GM04504 (cell line): ENCODE measurements at places on chromosomes 16 and 17.

- DNase-seq = no peak
These were observed 373.3 kb downstream of the SLC39A11 start for GRCh38 chr17:72719206-72719577.

- DNase-seq = no peak
These were observed 618.4 kb upstream of the SOX9 start for GRCh38 chr17:71502443-71502842.

DNA sequence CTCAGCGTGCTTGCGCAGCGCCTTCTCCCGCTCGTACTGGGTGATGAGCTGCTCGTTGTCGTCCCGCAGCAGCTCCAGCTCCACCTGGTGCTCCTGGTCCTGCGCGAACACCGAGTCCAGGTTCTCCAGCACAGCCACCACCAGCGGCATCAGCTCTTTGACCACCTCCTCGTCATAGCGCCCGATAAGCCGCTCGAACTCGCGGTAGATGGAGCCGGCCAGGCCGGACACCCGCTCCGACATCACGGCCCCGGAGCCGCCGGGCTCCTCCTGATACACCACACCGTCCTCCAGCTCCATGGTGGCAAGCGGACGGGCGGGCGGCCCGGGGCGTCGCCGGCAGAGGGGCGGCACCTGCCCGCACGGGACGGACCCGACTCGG lies 320 bp downstream of the SPAG9 start:
- peak; percentile 9 for DNase-seq

DNA sequence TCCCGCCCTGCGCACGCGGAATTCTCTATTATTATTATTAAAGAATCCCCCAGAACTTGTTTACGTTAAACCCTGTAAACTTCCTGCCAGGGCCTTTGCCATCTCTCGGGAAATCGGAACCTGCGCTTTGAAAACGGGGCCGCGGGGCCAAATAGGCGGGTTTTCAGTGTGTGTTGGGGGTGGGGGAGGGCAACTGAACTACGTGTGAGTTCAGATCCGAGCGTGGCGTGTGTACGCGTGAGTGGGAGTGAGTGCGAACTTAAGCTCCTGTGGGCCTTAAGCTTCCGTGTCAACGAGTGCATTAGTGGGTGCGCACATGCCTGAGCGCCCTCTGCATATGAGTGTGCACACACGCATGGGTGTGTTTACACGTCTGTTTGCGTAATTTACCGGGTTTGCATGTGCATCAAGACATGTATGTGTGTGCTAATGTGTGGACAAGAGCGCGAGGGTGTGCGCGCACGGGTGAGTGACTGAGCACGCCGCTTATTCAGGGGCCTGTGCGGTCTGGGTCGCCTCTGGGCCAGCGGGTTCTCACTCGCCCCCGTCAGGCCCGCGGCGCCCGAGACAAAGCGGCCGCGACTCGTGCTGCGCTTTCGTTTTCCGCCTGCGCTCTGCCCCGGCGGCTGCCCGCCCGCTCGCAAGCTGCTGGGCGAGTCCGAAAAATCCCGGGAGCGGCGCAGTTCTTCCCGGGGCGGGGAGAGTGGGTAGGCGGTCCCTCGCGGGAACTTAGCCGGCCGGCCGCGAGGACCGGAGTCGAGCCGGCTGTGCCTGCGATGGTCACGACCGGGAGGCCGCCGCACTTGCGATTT lies 1.2 kb upstream of the FOXF1 start:
- no peak for DNase-seq

DNA sequence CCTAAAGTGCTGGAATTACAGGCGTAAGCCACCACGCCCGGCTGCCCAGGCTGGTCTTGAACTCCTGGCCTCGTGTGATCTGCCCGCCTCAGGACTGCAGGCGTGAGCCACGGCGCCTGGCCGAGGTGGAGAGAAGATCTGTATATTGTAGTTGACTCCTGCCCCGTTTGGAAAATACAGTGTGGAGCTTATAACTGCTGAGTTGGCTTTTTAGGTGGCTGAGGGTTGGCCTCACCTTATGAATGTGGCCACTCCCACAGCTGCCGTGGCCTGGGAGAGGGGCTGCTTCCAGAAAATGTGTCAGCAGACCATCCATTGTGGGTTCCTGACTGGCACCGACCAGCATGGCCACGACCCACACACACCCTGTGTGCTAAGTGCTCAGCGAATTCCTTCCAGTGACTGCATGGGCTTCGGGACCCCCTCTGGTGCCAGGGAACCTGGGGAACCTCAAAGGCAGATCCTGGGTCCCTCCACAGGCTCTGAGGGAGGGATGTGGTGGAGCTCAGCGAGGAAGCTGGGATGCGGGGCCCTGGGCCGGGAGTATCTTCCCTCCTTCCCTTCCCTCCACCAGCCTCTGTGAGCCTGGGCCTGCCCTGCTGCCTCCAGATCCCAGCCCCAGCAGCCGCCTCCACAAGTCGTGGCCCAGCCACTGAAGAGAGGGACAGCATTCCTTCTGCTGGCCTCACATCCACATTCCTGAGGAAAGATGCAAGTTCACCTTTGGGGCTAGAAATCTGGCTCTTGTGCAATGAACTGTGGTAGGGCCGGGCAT lies 10.9 kb upstream of the RAB11FIP3 start:
- DNase-seq = no peak

- no peak for DNase-seq
These were observed 5.2 kb downstream of the EPN2 start for GRCh38 chr17:19242323-19242722.

DNA sequence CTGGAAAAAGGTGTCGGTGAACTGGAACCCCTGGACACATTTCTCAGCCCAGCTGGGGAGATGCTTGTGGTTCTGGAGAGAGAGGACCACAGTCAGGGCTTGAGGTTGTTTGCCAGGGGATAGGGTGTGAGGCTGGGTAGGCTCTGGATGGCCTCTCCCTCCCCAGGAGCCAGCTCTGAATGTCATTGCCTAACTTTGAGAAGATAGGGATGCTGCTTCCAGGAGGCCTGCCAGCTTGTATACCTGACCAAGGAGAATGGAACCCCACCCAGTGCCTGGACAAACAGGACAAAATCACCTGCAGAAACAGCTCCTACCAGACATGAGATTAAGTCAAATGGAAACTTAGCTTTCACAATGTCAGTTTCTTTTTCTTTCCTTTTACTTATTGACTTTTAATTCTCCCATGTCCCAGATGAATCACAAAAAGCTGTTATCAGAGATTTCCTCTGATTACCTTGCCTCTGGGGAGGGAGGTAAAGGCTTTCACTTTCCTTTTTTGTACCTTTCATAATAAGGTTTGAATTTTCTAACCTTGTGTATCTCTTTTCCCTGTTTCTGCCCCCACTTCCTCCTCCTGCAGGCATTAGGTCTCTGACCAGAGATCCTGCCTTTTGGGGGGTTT lies 29.8 kb upstream of the PLLP start:
- DNase-seq = no peak

DNA sequence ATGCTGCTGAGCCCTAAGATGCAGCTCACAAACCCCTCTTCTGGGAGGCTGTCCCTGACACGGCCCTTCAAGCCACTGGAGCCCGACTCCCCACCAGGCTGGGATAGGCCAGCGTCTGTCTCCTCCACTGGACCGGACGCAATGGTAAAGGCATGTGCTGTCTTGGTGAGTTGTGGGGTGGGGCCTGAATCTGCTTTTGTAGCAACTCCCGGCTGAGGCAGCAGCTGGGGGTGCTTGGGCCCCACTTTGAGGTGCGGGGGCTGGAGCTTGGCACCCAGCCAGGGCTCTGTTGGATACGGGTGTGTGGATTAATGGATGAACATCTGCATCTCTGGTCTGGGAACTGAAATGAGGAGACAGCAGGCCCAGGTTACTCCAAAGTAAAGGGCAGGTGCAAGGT lies 3.5 kb upstream of the NLRC3 start:
- DNase-seq = peak; percentile 7

DNA sequence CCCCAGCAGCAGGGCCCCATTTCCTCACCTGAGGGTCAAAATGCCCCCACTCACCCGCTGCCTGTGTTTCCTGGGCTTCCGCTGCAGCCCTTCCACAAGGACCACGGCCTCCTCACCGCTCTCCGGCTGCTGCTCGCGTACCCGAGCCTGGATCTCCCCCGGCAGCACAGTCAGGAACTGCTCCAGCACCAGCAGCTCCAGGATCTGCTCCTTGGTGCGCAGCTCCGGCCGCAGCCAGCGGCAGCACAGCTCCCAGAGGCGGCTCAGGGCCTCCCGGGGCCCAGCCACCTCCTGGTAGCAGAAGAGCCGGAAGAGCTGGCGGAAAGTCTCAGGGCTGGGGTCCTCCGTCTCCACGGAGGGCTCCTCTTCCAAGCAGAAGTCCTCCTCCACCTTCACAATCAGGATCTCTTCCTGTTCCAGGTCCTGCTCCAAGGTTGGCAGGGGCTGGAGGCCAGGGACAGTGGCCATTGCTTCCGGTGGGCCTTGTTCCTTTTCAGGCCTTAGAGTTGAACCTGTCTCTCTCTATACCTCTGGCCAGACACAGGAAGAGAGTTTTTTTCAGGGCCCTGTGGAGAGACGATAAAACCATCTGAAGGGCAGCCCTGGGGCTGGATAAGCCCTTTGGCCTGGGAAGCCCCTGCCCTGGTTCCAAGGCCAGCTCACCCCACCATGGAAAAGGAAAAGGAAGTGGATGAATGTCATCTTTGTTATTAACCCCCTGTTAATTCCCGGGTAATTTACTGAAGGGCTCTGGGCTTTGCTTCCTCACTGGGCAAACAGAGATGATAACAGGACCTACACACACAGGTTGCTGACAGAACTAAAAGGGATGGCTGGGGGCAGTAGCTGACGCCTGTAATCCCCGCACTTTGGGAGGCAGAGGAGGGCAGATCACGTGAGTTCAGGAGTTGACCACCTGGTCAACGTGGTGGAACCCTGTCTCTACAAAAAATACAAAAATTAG lies 1.2 kb downstream of the ZNF500 start:
- no peak for DNase-seq

- no peak for DNase-seq
These were observed 54.1 kb upstream of the FASN start for GRCh38 chr17:82152114-82152513.

- no peak for DNase-seq
These were observed 25.7 kb downstream of the MRM1 start for GRCh38 chr17:36627101-36627500.

GRCh38 chr17:4947010-4947410 lies 1.3 kb downstream of the PFN1 start:
- no peak for DNase-seq

GRCh38 chr17:66952031-66952524 lies 12.4 kb upstream of the CACNG4 start:
- DNase-seq = peak; percentile 80

- DNase-seq = no peak
These were observed 62.7 kb downstream of the SNX20 start for GRCh38 chr16:50618238-50618918.

DNA sequence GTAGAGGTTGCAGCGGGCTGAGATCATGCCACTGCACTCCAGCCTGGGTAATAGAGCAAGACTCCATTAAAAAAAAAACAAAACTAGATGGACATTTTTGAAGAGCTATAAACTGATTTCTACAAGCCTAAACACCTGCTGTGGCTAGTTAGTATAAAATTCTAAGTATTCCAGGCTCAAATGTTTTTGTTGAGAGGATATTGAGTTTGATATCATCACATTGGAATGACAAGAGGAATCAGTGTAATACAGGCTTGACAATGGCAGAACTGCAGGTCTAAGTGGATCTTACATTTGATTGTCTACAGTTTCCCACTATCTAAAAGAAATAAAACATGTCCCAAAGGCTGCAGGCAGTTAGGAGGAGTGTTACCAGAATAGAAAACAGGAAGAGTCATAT lies 23.9 kb upstream of the DLX3 start:
- no peak for DNase-seq

GRCh38 chr16:19481296-19481695 lies 40.6 kb downstream of the GDE1 start:
- no peak for DNase-seq

- DNase-seq = peak; percentile 60
These were observed 260.5 kb downstream of the CBLN1 start for GRCh38 chr16:49021136-49021535.

DNA sequence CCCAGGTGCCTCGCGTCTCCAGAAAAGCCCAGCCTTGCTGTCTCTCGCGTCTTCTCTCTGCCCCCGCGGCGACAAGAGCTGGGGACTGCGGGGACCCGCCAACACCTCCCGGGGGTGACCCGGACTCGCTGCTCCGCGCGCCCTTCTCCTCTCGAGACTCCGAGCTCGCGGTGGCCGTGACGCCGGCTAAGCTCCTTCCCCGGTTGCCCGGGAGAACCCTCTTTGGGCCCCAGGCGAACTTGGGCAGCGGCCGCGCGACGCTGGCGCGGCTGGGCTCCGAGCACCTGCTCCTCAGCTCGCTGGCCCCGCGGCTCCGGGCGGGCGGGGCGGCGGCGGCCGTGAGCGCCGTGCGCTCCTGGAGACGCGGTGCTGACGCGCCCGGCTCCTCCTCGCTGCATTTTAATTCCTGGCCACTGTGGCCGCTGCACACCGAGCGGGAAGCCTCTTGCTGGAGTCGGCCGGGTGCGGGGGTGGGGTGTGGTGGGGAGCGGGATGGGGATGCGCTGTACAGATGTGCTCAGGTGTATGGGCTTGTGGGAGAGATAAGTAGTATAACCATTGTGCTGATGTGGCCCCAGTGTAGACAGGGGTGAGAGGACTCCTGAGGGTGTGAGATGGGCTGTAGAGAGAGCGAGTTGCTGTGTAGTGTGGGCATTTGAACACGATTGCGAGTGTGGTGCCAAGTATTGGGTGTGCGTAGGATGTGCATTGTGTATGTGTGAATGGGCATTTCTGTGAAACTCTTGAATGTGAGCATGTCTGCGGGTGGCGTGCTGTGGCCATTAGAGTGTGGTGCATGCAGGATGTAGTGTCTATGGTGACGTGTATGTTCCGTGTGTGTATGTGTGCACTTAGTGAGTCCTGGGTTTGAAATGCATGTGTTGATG lies at the start of gene ASIC2:
Gene ASIC2, minus strand, starts transcription at position 315 of the 887 bp plus-strand sequence.
- no peak for DNase-seq

GRCh38 chr17:80990921-80991644 lies 558 bp upstream of the CHMP6 start:
- no peak for DNase-seq

DNA sequence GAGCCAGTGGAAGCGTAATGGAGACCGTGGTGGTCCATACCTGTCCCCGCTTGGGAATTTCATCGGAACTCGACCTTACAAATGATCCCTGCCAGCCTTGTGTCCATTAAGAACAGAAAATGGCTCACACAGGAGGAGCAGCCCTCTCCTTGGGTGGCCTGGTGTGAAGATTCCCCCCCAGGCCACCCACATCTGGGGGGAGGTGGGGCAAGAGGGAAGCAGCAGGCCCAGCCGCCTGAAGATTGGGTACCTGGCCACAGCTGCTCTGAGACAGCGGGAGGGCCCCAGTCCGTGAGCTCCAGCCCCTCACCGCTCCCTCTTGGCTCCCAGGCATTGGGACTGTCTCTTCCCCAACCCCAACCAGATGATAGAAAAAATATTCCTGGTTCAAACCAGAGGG lies 277.8 kb upstream of the FOXF1 start:
- no peak for DNase-seq
